GF-D8 (cell line): ENCODE measurements at places on chromosomes 11 and 22.
A peak's percentile ranks its signal among the peaks of the same experiment; 100 is the strongest.

DNA sequence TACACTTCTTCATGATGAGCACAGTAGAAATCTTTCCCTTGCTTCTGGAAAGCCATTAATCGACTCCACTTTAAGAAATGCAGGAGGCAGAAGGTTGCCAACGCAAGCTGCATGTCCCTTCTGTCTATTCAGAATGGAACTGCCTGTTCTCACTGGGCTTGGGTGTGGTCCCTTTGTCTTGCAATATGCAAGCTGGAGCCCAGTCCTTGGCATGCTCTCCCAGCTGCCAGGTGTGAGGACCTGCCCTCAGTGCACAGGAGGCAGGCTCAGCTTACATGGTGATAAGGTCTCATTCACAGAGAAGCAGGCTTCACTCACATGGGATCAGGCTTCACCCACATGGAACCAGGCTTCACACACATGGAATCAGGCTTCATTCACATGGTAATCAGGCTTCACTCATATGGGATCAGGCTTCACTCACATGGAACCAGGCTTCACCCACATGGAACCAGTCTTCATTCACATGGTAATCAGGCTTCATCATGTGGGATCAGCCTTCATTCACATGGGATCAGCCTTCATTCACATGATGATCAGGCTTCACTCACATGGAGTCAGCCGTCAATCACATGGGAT is 59.2 kb upstream of the USP47 start:
- DNase-seq: no peak

GRCh38 chr11:135008412-135008811 is 596.4 kb upstream of the B3GAT1 start:
- no peak for DNase-seq

GRCh38 chr11:93633835-93634234 is 27.6 kb upstream of the CEP295 start:
- DNase-seq: no peak

DNA sequence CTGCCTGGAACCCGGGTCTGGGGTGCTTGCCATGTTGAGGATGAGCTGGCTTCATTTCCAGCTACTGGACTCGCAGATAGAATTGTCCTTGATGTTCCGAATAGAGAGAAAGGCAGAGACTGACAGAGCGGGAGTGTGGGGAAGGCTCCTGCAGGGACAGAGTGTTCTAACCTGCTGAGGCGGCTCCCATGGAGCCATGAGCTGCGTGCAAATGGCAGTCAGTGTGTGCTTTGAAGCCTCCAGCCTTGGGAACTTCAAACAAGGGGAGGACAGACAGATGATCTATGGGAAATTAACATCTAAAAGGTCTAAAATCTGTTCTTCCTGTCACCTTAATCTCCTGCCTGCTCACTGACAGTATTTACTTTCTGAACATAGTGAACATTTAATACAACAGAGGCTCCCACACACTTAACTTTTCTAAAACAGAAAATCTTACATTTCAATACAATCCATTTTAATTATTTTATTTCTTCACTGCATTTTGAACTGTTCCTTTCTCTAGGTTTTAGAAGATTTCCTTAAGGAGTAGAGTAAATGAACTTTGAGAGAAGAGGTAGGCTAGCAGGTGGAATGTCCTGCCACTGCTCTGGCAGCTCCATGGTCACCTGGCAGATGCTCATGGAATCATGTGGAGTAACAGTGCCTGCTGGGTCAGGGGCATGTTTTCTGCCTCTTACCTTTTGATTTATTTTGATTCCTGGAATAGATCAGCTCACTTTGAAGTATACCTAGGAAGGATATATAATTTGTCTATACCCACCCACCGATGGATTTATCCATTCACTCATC is 481.7 kb downstream of the NTM start:
- DNase-seq: no peak

GRCh38 chr11:117824571-117825537 is at the start of gene FXYD2:
TSS of gene FXYD2 (minus strand) at chr11:117824744. CDS start at chr11:117824678, 66 bp downstream.
- no peak for DNase-seq

DNA sequence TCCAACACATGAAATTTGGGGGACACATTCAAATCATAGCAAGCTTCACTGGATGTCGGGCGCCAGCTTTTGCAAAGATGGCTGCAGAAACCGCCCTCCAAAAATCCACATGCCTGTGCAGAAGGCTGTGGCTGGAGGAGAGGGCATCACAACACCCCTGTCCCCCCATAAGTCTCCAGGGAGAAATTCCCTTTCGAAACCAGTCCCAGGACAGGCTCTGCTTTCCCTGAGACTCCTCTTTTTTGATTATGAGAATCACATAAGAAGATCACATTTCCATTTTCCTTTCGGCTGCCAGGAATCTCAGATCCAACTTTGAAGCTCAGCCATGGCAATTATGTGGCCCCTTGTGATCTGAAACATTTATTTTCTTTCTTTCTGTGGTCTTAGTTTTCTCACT is 9.7 kb downstream of the LIF start:
- DNase-seq: no peak

DNA sequence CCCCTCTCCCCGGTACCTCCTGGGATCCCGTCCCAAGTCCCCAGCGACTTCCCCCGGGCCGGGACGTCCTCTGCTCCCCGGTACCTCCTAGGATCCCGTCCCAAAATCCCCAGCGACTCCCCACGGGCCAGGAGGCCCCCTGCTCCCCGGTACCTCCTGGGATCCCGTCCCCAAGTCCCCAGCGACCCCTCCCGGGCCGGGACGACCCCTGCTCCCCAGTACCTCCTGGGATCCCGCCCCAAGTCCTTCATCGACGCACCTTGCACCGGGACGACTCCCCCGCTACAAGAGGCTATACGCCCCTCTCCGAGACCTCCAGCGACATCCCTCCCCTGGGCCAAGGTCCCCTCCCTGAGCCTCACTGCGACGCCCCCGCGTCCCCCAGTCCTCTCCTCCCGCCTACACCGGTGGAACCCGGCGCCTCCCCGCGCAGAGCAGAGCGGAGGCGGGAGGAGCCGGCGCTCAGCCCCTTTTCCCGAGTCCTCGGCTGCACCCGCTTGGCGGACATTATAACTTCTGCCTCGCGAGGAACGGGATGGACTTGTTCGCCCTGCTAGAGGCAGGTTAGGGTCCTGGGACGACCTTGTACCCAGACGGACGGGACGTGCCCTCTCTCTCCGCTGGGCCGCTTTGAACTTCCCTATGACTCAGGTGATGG is 912 bp downstream of the KREMEN1 start:
- no peak for DNase-seq

DNA sequence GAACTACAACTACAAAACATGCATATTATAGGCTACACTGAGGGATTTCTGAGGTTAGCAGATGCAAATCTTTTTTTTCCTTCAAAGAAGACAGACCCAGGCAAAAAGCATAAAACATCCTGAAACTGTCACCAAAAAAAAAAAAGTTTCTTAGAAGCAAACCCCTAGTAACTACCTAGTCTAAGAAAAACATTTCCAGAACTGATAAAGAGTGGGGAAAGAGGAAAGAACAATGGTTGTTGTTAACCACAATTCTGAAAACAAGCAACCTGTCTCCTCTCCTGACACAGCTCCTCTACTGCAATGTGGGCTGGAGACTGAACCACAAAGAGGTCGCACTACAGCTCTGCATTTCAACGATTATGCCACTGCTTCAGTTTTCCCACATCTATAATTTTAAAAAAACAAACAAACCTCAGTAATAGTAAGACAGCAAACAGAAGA is 15.0 kb downstream of the DENND5A start:
- peak; percentile 60 for DNase-seq

GRCh38 chr11:116312570-116313391 is 460.0 kb downstream of the BUD13 start:
- peak; percentile 69 for DNase-seq

GRCh38 chr11:114110952-114111947 is 51.7 kb downstream of the ZBTB16 start:
- peak; percentile 78 for DNase-seq

DNA sequence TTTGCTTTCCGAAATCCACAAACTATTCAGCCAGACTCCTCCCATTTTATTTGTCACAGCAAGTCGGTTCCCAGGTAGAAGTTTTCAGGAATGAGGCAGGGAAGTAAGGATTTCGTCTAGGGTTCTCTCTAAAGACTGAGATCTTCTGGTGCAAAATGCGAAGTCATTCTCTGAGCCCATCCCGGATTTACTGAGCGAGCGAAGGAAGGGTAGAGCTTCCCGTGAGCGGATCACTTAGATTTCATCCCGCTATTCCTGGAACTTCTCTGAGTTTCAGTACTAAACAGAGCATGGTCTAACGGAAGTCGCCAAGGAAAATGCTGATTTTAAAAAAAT is 3.1 kb upstream of the CALCA start:
- no peak for DNase-seq

DNA sequence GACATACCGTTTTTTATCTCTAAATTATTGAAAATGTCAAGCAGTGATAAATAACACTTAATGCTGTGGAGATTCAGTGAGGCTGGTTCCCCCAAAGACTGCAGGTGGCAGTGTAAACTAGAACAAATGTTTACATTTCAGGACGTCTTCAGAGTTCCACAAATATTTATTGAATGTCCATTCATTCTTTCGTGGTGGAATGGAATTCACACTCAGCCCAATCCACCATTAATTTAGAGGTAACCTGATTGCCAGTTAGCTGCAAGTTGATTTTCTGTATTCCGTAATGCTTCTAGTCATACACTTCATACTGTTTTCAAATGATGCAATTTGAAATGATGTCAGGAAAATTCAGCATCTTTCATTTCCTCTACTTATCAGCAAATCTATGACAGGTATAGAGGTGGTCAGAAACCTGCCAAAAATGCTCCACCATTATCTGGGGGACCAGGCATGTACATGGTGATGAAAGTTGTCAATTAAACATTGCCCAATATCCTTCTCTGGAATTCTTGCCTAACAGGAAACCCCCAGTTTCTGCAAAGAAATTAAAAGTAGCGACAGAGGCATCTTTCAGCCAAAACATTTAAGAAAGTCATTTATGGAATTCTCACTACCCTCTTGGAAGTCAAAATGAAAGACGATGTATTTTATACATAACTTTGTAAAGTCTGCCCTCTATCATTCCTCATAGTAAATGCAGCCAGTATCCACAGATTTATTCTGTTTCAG is 94.3 kb upstream of the BMAL1 start:
- DNase-seq: no peak

GRCh38 chr22:46803936-46804335 is 41.5 kb downstream of the TBC1D22A start:
- no peak for DNase-seq

DNA sequence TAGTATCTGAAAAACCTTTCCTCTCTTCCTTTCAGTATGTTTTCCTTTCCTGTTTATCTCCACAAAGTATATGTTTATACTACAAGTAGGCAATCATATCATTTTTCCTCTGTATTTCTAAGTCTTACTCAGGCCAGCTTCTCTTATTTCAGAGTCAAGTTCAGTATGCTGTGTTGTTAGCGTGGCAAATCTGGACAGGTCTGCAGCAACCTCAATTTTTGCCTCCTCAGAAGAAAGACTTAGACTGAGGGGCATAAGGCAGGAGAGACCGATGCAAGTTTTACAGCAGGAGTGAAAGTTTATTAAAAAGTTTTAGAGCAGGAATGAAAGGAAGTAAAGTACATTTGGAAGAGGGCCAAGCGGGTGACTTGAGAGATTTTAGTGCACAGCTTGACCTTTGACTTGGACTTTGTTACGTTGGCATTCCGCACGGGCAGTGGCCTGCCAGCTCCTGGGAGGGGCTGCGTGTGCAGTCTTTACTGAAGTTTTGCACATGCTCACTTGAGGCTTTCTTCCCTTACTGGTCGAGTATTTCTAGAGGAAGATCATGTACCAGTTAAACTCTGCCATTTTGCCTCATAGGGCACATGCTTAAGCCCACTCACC is 343.2 kb downstream of the NTM start:
- no peak for DNase-seq

DNA sequence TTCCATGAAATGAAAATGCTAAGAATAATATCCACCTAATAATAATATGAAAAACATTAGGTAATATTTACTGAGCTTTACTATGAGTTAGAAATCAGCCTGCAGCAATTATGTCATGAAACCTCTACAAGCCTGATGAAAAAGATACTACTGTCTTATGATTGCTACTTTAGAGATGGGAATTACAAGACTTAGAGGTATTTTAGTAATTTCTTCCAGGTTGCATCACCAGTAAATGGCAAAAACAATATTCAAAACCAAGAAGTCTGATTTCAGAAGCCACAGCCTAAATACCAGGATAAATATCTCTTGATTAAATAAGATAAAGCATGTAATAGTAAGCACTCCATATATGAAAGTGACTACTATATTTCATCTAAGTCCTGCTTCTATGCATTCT is 13.8 kb downstream of the OR5B21 start:
- no peak for DNase-seq

DNA sequence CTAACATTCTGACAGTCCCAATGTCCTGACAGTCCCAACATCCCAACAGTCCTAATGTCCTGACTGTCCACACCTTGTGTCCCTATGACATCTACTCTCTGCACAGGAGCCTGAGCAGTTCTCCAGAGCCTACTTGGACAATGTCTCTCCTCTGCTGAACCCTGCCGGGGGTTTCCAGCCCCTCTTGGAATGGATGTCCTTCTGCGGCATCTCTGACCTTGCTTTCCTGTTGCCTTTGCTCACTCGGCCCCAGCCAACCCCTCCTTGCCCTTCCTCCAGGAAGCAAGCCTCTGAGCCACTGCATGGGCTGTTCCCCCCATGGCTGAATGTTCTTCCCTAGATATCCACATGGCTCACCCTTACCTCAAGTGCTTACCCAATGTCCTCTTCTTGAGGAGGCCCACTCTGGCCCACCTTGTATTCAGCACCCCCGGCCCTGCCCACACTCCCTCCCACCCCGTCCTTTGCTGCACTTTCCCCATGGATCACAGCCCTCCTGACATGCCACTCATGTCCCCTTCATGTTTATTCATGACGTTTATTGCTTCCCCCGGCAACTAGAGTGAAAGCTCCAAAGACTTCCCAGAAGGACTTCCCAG is 59.5 kb downstream of the DHCR7 start:
- DNase-seq: no peak

- no peak for DNase-seq
Observed at GRCh38 chr11:101863361-101863760, 51.4 kb upstream of the CEP126 start.

- DNase-seq: no peak
Observed at GRCh38 chr11:80916173-80916798, 1475.5 kb upstream of the TENM4 start.

- DNase-seq: no peak
Observed at GRCh38 chr11:120168960-120169681, 31.2 kb upstream of the TRIM29 start.

DNA sequence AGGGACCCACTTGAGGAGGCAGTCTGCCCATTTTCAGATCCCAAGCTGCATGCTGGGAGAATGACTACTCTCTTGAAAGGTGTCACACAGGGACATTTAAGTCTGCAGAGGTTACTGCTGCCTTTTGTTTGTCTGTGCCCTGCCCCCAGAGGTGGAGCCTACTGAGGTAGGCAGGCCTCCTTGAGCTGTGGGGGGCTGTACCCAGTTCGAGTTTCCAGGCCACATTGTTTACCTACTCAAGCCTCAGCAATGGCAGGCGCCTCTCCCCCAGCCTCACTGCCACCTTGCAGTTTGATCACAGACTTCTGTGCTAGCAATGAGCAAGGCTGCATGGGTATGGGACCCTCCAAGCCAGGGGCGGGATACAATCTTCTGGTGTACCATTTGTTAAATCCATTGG is 126.0 kb downstream of the OR4A5 start:
- DNase-seq: no peak
